ENCODE measurements at places on chromosomes 5 and 9.

GRCh38 chr5:36796155-36796554 is 80.4 kb upstream of the NIPBL start:
- no peak for DNase-seq

DNA sequence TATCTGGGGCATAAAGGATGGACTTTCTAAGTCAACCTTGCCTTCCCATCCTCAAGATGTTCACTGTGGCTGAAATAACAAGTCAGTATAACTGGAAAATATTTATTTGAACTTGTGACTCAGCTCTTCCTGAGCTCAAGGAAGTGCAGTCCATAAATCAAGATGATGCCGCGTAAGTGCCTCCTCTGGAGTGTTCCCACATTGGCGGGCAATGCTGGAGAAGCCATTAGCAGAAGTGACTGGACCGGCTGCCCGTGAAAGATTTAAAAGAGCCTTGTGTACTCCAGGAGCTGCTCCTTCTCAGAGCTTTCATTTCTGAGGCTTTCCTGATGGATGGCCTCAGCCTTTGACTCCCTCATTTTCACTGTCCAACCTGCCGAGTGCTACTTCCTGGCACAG is 17.4 kb downstream of the TMOD1 start:
- no peak for DNase-seq

DNA sequence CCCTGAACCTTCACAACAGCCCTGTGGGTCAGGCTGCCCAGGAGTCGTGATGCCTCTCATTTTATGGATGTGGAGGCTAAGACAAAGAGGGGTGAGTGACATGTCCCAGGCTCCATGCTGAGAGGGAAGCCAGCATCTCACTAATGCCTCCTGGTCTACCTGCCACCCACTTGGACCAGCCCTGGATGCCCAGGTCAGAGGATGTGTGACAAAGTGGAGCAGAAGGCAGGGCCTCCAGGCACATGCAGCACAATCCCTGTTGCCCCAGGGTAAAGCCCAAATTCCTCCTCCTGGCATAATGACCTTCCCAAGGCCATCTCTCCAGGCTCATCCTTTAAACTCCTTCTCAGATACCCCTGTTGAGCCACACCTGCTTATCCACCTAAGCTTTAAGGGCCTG is 51.4 kb upstream of the XPA start:
- no peak for DNase-seq

DNA sequence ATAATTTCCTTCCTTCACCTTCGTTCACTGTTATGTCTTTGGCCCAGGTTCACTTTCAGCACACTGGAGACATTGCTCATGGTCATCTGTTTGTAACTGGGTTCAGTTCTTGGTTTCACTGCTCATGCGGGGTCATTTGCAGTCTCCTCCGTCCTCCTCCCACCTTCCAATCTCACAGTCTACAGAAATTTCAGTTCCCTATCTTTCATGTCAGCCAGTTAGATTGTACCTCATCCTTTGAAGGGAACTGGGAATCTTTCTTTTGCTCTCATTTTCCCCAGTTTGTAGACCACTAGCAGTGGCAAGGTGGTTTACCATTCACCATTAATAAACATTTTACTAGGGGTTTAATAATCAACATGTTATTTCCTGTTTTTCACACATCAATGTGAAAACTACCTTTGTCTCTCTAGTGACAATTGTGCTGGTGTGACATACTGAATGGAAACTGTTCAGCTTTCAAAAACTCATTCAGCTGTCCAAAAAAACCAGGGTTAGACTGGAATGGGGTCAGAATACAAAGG is 100.9 kb upstream of the IL6ST start:
- DNase-seq: no peak

GRCh38 chr5:134245101-134245604 is 19.3 kb upstream of the PPP2CA start:
- peak; percentile 63 for DNase-seq

GRCh38 chr9:107711542-107711941 is 222.0 kb upstream of the KLF4 start:
- DNase-seq: no peak

DNA sequence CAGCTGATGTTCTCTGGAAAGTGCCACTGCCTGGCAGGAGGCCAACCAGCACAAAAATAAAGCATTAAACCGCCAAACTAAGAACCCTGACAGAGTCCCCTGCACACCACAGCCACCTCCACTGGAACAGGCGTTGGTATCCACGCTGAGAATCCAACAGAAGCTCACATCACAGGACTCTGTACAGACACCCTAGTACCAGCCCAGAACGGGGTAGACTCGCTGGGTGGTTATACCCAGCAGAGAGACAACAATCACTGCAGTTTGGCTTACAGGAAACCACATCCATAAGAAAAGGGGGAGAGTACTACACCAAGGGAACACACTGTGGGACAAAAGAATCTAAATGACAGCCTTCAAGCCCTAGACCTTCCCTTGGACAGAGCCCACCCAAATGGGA is 15.0 kb upstream of the POU5F2 start:
- no peak for DNase-seq

GRCh38 chr9:38046661-38047300 is 22.2 kb downstream of the SHB start:
- peak; percentile 90 for DNase-seq

- DNase-seq: no peak
These were observed 428.6 kb downstream of the DMAC1 start for GRCh38 chr9:7370988-7371387.

DNA sequence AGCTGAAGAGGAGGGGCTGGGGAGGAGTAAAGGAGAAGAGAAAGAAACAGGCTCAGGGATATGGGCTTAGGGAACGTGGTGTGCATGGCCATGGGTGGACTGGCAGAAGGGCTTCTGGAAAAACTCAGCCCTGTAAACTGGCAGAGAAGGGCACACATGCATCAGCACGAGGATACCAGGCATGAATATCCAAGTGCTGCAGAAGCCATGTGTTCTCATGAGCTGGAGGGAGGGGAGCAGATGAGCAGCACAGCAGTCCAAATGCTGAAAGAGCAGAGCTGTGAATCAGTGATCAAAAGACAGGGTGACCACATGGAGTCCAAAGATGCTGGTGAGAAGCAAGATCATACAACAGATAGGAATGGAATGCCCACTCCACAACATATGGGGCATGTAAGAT is 72.3 kb downstream of the SEMA5A start:
- DNase-seq: no peak

- DNase-seq: no peak
These were observed 5.0 kb downstream of the PPARGC1B start for GRCh38 chr5:149735066-149735465.

GRCh38 chr9:135106551-135107270 is 19.2 kb downstream of the OLFM1 start:
- DNase-seq: no peak

- DNase-seq: no peak
These were observed 18.0 kb downstream of the PRUNE2 start for GRCh38 chr9:76887951-76888350.

DNA sequence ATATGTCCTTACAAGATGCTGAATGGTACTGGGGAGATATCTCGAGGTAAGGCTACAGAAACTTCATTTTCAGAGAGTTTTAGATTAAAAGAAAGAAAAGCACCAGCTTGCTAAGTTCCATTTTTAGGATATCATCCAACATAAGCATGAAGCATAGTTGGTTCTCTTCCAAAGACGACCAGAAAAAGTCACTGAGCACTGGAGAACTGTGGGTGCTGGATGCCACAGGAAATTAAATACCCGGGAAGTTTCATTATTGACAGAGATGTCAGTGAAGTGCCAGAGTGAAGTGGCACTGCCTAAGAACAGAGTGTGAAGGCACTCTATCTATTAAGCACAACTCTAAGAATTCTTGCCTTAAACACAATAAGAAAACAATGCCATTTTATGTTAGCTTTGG is 76.8 kb downstream of the PIK3R1 start:
- DNase-seq: no peak

DNA sequence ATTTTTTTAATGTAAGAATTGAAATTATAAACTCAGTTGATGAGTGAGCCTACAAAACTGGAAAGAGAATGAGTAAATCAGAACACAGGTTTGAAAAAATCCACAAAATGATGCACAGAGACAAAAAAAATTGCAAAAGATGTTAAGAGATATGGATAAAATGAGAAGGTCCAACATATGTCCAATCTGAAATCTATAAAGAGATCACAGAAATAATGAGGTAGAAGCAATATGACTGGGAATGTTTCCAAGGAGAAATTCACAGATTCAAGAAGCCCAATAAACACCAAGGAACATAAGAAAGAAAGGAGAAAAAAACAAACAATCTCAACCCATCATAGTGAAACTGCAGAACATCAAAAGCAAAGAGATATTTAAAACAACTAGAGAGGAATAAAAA is 288.4 kb upstream of the SLC30A5 start:
- no peak for DNase-seq

DNA sequence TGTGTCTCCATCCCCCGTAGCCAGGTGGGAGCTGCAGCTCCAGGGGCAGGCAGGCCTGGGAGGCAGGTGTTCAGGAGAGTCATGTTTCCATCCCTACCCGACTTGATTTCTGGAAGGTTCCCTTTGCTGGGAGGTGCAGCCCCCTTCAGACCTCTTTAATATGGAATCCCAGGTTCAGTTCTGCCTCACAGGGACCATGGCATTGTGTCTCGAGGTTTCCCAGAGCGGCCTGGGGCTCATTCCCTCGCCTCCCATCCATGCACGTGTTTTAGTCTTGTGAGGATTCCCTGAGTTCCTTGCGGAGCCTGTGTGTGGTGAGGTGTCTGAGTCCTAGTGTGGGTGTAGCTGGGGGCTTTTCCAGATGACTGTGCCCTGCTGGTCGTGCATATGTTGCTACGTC is 16.5 kb upstream of the AHRR start:
- DNase-seq: no peak

DNA sequence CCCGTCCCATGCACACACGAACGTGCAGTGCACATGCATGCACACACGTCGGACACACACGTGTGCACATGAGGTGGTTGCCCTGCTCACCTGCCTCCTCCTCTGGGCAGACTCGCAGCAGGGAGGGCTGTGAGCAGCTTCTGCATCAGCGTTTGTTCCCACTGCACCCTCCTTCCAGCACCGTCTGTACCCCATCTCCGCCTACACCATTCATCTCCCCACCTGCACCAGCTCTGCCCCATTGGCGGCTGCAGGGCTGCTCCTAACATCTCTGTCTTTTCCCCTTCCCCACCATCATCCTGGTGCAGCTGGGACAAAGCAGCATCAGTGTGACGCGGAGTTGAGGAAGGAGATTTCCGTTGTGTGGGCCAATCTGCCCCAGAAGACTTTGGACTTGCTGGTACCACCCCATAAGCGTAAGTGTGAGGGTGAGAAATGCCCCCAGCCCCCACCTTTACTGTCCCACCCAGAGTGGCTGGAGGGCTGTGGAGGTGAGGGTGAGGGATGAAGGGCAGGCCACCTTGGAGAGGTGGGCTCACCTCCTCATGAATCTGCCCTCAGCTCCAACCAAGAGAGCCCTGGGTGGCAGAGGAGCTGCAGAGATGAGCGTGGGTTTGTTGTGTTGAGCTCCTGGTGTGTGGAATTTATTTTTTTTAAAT is 234.6 kb downstream of the CACNA1B start:
- no peak for DNase-seq

DNA sequence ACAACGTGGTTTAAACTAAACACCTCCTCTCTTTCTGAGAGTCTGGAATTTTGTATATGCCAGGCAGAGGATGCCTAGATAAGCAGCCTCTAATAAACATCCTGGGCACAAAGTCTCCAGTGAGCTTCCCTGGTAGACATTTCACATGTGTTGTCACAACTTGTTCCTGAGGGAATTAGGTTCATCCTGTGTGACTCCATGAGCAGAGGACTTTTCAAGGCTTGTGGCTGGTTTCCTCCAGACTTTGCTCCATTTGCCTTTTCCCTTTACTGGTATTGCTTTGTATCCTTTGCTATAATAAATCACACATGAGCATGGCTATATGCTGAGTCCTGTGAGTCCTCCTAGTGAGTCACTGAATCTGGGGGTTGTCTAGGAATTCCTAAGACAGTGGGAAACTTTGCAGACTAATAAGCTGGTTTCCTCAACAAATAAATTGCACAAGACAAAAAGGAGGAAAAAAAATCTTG is 77.4 kb downstream of the NR2F1-AS1 start:
- no peak for DNase-seq

- DNase-seq: no peak
These were observed 35.7 kb downstream of the TRPC7 start for GRCh38 chr5:136329484-136330190.
